H54 (cell line): ENCODE measurements at places on chromosomes 6 and 20.

DNA sequence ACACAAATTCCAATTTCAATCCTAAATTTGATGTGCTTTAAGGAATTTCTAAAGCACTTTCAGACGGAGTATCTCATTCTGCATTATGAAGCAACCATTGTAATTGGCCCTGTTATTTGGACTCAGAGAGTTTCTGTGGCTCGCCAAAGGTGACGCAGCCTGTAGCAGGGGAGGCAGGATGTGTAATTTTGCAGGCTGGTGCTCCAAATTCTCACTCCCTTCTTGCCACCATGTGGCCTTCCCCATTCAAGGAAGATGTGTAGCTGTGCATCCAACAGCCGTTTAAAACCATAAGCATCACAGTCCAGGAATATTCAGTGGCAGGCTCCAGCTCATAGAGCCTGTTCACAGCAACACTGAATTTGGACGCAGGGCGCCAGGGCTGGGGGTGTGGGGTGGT lies 45.8 kb downstream of the AGPAT4 start:
- no peak for DNase-seq

GRCh38 chr6:84227044-84227433 lies 404 bp downstream of the CEP162 start:
- DNase-seq = no peak

- no peak for DNase-seq
Observed at GRCh38 chr6:156948807-156949206, 171.6 kb downstream of the ARID1B start.

DNA sequence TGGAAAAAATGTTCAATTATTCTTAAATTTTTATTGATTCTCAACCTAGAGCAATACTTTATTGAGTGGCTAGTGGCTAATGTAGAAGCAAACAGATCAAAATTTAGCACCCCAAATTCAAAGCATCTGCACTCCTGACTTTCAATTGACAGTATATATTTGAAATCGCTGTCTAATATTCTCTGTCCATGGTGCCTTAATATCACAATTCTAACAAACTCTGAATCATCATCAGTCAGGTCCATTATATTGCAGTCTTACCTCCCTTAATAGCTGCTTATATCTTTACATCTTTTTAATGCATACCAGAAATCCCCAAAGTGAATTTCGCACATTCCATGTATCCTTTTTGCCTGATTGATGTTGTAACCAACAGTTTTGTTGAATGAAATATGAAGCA lies 134.9 kb downstream of the THEMIS start:
- no peak for DNase-seq

DNA sequence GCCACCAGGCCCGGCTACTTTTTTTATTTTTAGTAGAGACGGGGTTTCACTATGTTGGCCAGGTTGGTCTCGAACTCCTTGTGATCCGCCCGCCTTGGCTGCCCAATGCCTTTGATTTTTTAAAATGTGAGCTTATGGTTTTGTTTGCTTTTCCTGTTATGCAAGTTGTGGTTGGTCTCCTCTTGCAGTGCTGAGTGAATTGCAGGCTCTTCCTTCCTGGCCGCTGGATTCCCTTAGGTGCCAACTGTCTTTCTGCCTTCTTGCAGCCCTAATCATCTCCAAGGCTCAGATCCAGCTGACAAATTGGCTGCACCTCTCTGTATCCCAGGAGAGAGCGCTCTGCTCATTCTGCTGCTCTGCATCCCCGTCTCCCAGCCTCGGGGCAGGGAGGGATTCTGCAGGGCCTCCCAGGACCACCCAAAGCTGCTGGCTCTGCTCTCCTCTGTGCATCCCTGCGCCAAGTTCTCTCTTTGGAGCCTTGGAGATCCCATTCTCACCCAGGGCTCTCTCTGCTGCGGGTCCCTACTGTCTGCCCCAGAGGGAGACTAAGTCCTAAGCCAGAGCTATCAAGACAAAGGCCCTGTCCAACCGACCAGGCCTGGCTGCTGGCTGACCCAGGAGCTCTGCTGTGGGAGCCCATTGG lies 14.1 kb upstream of the EMILIN3 start:
- DNase-seq = no peak

- no peak for DNase-seq
Observed at GRCh38 chr6:40848868-40849514, 190.0 kb downstream of the UNC5CL start.

GRCh38 chr20:24628985-24629384 lies 159.6 kb downstream of the SYNDIG1 start:
- DNase-seq = no peak

DNA sequence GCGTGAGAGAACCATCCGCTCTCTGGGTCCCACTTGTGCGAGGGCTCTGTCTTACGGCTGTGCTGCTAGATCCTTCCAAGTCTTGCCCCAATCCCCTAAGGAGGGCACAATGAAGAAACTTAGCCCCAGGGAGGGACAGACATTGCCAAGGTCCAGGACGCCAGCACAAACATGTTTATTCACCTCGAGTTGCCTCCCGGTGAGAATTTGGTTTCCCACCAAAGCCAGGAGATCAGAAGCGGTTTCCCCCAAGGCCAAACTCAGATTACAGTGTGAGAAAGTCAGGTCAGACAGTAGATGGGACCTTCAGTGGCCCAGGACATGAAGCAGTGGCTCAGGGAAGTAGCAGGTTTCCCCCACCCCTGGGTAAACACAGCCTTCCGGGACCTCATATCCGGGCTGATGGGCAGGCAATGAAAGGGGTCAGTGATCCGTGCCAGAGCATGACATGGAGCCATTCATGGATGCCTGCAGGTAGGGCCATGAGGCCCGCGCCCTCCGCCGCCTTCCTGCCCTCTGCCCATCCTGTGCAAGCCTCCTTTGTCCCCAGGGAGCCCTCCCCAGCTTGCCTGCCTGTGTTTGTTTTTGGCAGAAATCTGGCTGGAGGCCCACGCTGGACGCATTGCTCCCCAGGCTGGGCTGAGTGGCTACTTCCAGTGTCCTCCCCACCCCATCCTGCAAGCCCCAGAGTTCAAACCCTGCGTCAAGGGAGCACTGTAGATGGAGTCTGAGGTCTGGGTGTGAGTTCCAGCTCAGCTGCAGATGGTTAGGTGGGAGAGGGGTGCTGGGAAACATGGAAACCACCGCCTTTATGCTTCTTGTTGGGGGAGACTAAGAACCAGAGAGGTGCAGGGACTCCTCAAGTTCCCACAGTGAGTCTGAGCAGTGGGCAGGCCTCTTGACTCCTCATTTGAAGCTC lies 2.0 kb downstream of the BPIFB2 start:
- no peak for DNase-seq

- DNase-seq = no peak
Observed at GRCh38 chr6:4906293-4907276, 97.3 kb downstream of the RPP40 start.

DNA sequence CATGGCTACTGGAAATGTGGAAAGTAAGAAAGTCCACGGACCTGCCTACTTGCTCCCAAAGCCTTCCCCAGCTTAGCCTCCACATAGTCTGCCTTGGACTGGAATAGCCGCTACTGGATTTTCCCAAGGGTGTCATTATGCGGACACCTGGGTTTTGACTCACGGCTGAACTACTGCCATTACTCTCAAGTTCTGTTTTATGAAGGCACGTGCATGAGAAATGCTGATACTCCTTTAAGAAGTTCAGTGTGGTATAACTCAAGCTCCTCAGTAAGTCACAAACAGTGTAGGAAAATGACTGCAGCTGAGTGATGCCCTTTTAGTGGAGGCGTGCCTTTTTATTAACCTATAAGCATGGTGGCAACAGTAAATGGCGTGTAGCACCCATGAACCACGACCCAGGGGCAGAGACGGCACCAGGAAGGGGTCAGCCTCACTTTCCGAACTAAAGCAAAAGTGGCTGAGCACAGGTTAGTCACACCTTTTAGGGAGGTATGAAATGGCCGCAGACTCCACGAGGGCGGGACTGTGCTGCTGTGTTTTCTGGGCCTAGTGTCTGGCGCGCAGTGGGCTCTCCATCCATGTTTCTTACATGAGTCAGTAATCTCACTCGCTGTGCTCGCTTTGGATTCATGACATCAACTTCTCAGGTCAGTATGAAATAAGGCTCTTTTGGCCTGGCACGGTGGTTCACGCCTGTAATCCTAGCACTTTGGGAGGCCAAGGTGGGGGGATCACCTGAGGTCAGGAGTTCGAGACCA lies 23.9 kb downstream of the PSMG4 start:
- no peak for DNase-seq

DNA sequence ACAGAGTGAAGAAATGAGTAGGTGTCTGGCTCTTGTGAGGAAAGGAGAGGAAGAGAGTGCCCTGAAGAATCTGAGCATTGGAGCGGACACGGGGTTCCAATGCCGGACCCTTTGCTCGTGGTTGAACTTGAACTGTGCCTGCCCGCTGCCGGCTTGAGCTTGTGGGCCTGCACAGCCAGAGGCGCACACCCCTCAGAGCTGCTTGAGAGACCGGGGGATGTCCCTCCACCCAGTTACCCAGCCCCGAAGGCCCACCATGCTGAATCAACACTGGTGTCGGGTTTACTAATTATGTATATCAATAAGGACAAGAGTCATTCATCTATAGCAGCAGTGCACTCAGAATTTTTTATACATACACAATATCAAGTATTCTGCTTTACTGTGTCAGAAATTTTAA lies 218.3 kb upstream of the CST7 start:
- DNase-seq = no peak

DNA sequence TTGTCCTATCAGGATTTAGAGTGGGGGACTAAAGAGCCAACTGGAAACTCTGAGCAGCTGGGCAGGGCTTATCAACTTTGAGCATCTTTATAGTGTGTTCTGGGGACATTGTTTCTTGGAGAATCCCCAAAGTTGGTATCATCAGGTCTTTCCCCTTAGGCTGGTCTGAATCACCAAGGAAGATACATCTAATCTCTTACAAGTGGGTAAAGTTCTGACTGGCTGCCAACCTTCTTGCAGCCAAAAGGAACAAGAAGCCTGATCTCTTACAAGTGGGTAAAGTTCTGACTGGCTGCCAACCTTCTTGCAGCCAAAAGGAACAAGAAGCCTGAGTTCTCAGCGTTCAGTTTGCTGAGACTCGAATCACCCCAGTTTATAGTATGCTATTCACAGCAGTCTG lies 1.6 kb upstream of the MED23 start:
- no peak for DNase-seq

- DNase-seq = no peak
Observed at GRCh38 chr6:166036316-166037095, 131.1 kb downstream of the TBXT start.

DNA sequence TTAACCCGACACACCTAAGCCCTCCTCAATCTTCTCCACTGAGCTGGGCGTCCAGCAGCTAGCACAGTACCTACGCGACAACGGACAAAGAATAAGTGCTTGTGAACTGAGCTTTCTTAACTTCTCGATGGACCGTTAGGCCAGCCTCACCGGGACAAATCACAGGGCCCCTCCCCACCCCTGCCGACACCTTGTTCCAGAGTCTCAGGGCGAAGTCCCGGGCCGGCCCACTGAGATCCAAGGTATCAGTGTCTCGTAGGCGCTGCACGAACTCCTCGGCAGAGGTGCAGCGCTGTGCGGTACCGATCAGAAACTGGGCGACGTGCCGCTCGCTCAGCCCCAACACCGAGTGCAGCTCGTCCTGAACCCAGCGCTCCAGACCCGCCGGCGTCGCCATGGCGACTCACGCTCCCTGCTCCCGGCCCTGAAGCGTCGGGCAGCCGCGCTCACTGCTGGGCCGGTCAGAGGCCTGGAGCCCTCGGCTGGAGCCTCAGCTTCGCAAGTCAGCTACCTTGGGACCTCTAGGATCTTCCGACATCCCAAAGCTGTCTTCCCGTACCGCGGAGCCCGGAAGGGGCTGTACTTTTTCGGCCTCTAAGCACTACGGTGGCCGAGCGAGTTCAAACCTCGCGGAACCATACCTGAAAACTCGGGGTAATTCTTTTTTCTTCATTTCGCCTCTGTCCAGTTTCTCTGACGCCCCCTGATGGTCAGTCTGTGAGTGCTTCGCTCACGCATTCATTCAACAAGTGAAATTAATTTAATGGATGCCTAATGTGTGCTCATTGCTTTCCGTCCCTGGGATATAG lies at the start of gene DHX16:
Gene DHX16, minus strand, starts transcription at position 562 of the 809 bp plus-strand sequence. Its CDS starts 165 bp downstream, at position 397.
- peak; percentile 89 for DNase-seq
